ENCODE measurements at places on chromosomes 4 and X.

DNA sequence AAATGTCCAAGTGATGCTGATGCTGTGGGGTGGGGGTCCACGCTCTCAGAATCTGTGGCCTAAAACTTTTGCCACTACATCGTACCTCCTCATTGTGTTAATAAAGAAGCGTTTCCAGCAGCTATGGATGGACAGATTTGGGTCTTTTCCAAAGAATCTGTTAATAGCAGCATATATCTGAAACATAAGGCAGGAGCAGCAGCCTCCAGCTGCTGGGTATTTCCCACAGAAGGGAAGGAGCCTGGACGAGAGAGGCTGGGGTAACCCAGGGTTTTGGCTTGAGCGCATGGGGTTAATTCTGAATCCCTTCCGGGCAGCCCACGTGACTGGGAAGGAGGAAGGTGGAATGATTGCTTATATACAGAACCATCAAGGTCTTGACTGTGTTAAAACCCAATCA lies 332.4 kb downstream of the BCOR start:
- H3K27ac ChIP-seq, result no peak overlapping the region
- no peak for DNase-seq
- H3K36me3 ChIP-seq, result no peaks in the 10 kb centered on the region
- no peaks in the 10 kb centered on the region for H3K4me1 ChIP-seq
- H3K4me3 ChIP-seq, result no peak overlapping the region
- H3K27me3 ChIP-seq, result no peaks in the 10 kb centered on the region

GRCh38 chr4:100420571-100420970 lies 97.3 kb downstream of the EMCN start:
- no peak overlapping the region for H3K4me3 ChIP-seq
- no peak for DNase-seq
- no peak overlapping the region for H3K27ac ChIP-seq
- H3K27me3 ChIP-seq, result no peaks in the 10 kb centered on the region
- no peaks in the 10 kb centered on the region for H3K36me3 ChIP-seq
- H3K4me1 ChIP-seq, result no peaks in the 10 kb centered on the region

DNA sequence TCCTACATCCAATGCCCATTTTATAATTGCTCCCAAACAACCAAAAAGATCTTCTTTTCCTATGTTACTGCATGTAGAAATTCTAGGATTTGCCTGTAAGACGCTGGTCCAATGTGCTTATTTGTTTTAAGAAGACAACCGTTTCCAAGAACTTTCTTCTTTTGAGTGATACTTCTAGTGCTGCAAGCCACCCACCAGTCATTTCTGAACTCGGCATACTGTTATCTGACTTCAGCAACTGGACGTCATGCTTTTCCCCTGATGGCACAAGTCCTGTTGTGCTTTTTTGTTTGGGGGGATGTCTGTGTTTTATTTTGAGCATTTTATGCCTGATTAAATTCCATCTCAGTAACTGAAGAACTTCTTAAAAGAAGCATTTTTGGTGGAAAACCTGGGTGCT lies 16.0 kb upstream of the RAP1GDS1 start:
- no peak overlapping the region for H3K27ac ChIP-seq
- no peaks in the 10 kb centered on the region for H3K4me1 ChIP-seq
- H3K36me3 ChIP-seq, result no peaks in the 10 kb centered on the region
- no peak for DNase-seq

- H3K4me3 ChIP-seq, result no peak overlapping the region
- H3K4me1 ChIP-seq, result no peaks in the 10 kb centered on the region
- no peak overlapping the region for H3K27ac ChIP-seq
- no peaks in the 10 kb centered on the region for H3K27me3 ChIP-seq
- no peak for DNase-seq
These were observed 24.5 kb downstream of the WDR17 start for GRCh38 chr4:176090115-176090514.

DNA sequence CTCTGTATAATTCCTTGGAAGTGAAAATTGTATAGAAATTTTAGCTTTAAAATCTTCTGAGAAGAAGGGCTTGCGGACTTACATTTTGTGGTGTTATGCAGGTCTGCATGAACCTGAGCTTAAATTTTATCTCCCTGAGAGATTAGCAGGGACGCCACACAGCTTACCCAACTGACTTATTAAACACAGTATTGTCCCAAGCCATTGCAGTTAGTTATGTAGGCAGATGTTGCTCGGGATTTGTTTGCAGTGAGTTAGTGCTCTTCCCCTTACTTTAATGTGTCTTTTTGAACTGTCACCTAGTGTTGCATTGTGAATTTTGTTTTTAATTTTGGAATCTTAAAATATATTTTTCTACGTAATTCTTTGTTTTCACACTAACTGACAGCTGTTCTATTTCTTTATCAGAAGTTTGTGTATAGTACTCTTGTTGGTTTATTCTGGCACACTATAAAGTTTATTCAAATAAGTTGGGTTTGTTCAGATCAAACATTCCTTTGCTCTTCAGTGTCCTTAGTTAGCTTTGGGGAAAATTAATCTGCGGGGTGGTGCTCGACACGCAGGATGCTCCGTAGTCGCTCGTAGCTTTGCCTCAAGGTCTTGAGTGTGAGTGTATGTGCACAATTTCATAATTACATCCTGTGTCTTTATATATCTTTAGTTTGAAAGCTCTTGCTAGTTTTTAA lies 145.4 kb downstream of the STIM2 start:
- no peak overlapping the region for H3K4me3 ChIP-seq
- H3K4me1 ChIP-seq, result no peaks in the 10 kb centered on the region
- no peaks in the 10 kb centered on the region for H3K27me3 ChIP-seq
- DNase-seq, result no peak
- H3K27ac ChIP-seq, result no peak overlapping the region
- peaks cover 3% of the 10 kb centered on the region for H3K36me3 ChIP-seq
